Endodermal cell (in vitro differentiated cells): ENCODE measurements at places on chromosomes 5 and 9. TPM values are rescaled to one million over a fixed set of nuclear protein-coding genes. Genes with fewer than 3 reads are reported as not detected.

DNA sequence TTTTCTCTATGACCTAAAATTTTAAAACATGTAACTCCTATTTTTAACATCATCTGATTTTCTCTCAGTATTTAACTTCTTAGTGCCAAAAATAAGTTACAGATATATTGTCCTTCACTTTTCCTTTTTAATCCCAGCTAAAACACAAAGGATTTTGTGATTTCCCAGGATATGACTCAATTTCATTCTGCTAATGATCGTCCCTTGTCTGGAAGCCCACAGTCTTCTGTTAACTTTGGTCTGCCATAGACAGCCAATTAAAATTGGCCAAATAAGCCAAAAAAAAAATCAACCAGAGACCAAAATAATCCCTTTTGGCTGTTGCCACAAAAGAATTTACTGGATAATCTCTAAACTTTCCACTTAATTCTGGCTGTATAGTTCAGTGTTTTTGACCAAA, 124.5 kb upstream of the FST start:
- H3K36me3 ChIP-seq = no peaks in the 10 kb centered on the region
- DNase-seq = no peak
- H3K4me1 ChIP-seq = peaks cover 3% of the 10 kb centered on the region
- no peak overlapping the region for H3K27ac ChIP-seq

DNA sequence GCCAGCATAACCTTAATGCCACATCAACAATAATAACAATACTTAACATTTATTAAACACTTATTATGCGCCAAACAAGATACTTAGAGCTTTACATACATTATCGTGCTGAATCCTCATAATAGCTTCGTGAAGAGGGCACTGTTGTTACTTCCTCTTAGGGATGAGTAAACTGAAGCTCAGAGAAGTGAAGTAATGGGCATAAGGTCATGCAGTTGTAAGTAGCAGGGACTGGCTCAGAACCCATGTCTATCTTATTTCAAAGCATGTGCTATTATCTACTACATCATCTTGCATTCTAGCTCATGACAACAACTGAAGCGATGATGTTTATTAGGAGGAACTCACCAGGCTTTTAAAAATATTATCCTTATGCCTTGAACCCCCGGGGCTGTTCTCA, 34.9 kb upstream of the PPP3R2 start:
- no peaks in the 10 kb centered on the region for H3K4me1 ChIP-seq
- no peak for DNase-seq
- no peaks in the 10 kb centered on the region for H3K36me3 ChIP-seq
- no peak overlapping the region for H3K27ac ChIP-seq
- H3K27me3 ChIP-seq = no peaks in the 10 kb centered on the region

The HMGXB3 gene
- 35.6 and 41.0 TPM in 2 replicates for total RNA-seq

GRCh38 chr5:17477043-17477442, 21.0 kb upstream of the TAF11L2 start:
- H3K4me3 ChIP-seq = no peak overlapping the region
- H3K36me3 ChIP-seq = no peaks in the 10 kb centered on the region
- H3K27ac ChIP-seq = no peak overlapping the region

GRCh38 chr5:42636425-42636824, 120.2 kb upstream of the CCDC152 start:
- H3K27ac ChIP-seq = no peak overlapping the region
- DNase-seq = no peak
- H3K4me1 ChIP-seq = peaks cover 2% of the 10 kb centered on the region
- H3K4me3 ChIP-seq = no peak overlapping the region
- H3K36me3 ChIP-seq = no peaks in the 10 kb centered on the region
